EH (cell line): ENCODE measurements at places on chromosomes 5 and 9.

DNA sequence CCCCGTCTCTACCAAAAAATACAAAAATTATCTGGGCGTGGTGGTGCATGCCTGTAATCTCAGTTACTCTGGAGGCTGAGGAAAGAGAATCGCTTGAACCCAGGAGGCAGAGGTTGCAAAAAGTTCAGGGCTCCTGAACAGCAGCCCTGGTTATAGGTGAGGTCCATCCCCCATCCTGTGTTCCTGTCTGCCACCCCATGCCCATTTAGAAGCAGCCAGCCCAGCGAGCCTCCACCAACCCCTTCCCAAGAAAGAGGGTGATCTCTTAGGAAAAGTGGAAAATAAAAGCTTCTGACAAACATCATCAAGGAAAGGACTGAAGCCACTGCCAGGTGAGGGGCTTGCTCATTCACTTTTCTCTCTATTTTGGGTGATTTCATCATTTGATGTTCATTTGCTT, 55.8 kb downstream of the FSTL4 start:
- DNase-seq = no peak

- DNase-seq = peak; percentile 58
Observed at GRCh38 chr9:128007566-128008138, 26.9 kb upstream of the EEIG1 start.

- no peak for DNase-seq
Observed at GRCh38 chr5:57299986-57300385, 126.1 kb downstream of the GPBP1 start.

- no peak for DNase-seq
Observed at GRCh38 chr5:96439477-96440184, 6.6 kb upstream of the PCSK1 start.

DNA sequence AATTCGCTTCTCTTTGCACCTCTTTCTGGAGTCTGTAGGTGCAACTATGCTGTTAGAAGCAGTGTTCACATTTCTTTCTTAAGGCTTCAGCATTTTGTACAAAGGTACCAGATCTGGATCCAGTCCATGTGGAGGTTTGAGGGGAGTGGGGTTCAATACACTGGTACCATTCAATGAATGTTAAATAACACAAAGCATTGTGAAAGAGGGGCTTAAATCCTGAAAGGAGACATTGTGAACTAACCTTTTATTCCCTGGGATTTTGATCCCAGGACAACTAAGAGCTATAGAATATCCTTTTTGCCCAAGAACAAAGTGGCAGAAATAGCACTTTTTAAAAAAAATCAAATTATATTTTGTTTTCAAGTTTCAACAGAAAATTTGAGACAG, 107.7 kb upstream of the VCAN start:
- no peak for DNase-seq

- peak; percentile 66 for DNase-seq
Observed at GRCh38 chr5:126138281-126138931, 284.8 kb upstream of the GRAMD2B start.

DNA sequence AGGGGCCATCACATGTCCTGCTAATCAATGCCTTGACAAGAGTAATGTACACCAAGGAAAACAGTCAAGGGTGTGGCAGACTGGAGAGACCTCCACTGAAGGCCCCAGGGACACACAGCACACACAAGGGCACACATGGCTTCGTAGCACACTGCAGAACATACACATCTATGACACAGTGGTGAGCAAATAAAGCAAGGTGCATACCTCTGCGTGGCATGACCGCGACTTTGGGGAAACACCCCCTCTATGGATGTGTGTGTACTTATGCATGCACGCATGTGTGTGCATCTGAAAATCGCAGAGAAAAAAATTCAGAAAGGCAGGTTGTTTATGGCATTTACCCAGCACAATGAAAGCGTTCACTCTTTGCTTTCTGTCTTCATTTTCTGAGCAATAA, 20.5 kb downstream of the SEMA4D start:
- DNase-seq = no peak

DNA sequence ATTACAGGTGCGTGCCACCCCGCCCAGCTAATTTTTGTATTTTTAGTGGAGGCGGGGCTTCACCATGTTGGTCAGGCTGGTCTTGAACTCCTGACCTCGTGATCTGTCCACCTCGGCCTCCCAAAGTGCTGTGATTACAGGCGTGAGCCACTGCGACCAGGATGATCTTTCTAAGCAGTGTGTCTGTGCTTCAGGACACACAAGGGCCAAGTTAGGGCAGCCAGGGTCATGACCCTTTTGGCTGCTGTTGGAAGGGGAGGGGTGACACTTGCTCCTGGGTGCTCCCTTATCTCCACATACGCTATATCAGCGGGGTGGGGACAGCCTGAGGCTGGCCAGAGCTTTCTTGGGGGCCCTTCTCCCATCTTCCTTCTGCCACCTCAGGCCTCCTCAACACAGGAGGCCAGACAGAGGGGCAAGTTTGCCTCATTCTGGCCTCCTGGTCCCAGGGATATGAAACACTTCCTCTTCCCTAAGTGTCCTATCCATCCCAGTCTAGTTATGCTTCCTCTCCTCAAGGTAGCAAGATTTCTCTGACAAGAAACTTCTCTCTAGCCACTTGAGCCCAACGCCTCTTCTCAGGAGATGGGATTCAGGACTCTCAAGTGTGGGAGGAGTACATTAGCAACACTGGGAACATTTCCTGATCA, 1.9 kb upstream of the ZNF79 start:
- DNase-seq = no peak

DNA sequence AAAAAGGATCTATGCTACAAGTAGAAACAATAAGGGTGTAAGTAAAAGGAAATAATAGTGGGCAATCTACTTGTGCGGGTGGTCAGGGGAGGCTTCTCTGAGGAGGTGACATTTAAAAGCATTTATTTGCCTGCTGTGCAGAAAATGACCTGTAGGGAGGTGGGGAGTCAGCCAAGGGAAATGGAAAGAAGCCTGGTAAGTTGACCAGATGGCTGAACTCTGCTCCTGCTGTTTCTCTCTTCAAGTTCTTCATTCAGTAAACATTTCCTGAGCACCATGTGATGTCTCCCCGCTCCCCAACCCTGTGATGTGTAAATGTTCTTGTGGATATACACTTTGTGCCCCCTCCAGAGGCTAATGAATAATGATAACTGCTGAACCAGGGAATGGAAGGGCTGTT, 9.9 kb upstream of the SPIN1 start:
- no peak for DNase-seq

DNA sequence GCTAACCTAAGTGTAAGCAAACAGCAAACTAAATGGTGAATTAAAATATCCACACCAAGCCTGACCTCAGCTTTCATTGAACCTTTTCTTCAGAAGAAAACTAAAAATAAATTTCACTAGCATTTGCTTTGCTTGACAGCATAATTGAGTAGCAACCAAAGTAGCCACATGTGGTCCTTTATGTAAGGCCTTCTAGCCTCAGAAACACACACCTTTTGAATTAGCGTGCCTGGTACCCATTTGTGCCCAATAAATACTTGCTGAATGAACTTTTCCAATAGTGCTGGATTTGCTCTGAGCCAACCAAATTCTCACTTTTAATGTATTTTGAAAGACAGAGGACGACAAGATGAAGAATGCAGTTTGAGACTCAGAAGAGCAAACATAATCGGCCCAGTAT, 2.1 kb upstream of the NIPBL start:
- peak; percentile 6 for DNase-seq

- DNase-seq = no peak
Observed at GRCh38 chr9:9855177-9856078, 757.4 kb downstream of the PTPRD start.

- peak; percentile 54 for DNase-seq
Observed at GRCh38 chr9:37730256-37730655, 23.3 kb upstream of the TRMT10B start.

DNA sequence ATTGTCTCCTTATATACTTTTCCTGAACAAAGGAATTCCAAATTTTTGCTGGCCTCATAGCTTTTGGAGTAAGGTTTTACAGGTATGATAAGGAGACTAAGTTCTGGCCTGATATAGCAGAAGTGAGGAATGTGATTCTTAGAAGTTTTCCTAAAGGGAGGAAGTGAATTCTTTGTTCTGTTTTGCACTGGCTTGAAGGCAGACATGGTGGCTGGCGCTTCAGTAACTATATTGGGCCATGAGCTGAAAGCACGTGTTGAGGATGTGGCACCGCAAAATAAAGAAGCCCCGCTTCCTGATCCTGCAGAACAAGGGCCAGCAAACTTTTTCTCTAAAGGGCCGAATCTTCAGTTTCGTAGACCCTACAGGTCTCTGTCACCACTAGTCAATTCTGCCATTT, 224.2 kb downstream of the SNX18 start:
- no peak for DNase-seq

DNA sequence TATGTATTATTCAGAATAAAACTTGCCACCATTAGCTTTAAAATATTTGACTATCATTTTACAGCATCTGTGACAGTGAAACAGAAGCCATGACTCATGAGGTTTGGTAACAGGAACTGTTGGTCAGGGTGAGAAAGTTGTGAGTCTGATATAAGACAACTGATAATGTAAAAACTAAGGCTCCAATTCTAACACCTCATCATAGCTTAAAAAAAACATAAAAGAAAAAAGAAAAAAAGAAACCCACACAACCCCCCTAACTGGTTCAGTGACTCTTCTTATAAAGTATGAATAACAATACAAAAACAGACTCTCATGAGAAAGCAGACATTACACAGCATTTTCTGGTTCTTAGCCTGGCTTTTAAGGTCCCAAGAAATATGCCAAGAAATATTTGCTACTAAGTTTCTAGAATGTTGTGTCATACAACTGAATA, 85.8 kb downstream of the MRPS27 start:
- DNase-seq = peak; percentile 81

DNA sequence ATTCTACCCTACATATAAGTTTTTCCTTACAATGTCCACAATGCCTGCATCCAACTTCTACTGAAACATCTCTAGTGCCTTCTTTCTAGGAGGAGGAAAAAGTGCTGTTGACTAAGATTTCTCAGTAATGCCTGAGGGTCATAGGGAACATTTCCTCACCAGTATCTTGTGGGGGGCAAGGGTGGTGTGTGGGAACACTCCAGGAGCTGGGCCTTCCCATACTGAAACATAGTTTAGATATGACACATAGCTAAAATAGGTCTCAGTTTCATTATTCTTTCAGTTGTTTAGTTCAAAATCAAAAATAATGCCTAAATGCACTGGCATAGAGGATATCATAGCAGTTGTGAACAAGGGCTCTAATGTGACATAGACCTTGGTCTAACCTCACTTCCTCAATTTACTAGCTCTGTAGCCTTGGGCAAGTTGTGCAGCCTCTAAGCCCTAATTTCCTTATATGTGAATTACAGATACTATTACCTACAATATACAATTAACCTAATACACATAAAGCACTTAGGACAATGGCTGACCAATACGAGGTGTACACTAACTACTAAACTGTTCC, 66.1 kb downstream of the HAPLN1 start:
- peak; percentile 6 for DNase-seq

GRCh38 chr9:98549401-98549800, 159.3 kb downstream of the GABBR2 start:
- no peak for DNase-seq

GRCh38 chr5:134491841-134492442, 33.5 kb upstream of the JADE2 start:
- DNase-seq = no peak

GRCh38 chr9:89720696-89721175, 115.9 kb downstream of the GADD45G start:
- no peak for DNase-seq

GRCh38 chr5:177599731-177600507, at the start of gene B4GALT7:
Gene B4GALT7, plus strand, starts transcription at chr5:177600132. Its CDS starts 79 bp downstream, at chr5:177600211.
- DNase-seq = peak; percentile 83

GRCh38 chr9:20604562-20604961, 17.7 kb downstream of the MLLT3 start:
- DNase-seq = peak; percentile 52

DNA sequence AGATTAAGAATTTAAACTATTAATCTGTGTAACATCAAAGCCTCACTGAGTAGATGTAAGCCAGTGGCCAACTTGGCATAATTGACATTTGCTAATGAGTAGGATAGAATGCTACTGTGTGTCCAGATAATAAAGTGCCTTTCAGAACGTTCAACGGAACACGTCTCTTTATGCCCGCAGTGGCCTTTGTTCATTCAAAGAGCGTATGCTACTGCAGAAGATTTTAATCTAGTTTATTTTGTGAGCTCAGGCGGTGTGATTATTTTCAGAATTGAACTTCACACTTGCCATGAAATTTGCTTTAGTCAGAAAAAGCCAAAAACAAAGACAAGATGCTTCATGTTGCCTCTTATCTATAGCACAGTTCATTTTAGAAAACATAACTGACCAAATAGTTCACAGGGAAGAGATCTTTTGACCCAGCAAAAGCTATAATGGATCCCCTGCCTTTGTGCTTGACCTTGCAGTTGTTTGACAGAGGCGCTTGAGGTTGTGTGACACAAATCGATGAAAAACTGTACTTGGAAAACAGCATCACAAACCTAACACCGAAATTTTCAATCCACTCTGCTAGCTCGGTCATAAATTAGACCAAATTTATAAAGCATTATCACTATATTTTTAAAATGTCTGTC, 530.9 kb upstream of the TYRP1 start:
- DNase-seq = no peak

GRCh38 chr5:175082866-175083590, 358.6 kb downstream of the MSX2 start:
- peak; percentile 46 for DNase-seq

DNA sequence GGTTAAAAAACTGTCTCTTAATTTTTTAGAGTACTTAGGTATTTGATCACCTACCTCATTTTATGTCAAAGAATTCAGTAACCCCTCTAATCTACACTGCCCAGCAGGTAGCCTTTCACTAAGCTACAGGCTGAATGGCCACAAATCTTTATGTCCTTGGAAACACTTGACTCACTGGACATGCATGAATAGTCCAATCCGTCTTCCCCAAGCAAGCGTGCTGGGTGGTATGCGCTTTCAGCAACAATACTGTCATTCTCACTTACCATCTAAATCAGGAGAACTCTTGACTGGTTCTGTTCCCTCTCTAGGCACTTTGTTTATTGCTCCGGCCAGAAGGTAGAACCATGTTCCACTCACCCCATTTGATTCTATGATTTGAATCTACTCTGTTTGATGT, 73.1 kb downstream of the TRPM3 start:
- DNase-seq = no peak

- no peak for DNase-seq
Observed at GRCh38 chr5:96370976-96371375, 62.1 kb downstream of the PCSK1 start.

GRCh38 chr5:163497315-163497714, 8.1 kb upstream of the MAT2B start:
- no peak for DNase-seq
